Fibroblast of lung (primary cell): ENCODE measurements at places on chromosomes 12 and 14. TPM values are rescaled to one million over a fixed set of nuclear protein-coding genes. Genes with fewer than 3 reads are reported as not detected.

Gene CLEC4E
- not detected in 2 replicates for total RNA-seq

Gene RHEBL1
- 0.33 and 0.51 TPM in 2 replicates for total RNA-seq

Gene JDP2
- total RNA-seq: 86.3 and 95.3 TPM in 2 replicates

Gene NPFF
- not detected in 2 replicates for total RNA-seq

Gene ANKRD33
- total RNA-seq: under 0.01 TPM in 1 of 2 replicates, not detected in the other

Gene BTBD6
- 39.5 and 49.9 TPM in 2 replicates for total RNA-seq

Gene WNT5B
- 40.3 and 105 TPM in 2 replicates for total RNA-seq

Gene SMIM41
- total RNA-seq: 2.0 and 2.1 TPM in 2 replicates

Gene AICDA
- not detected in 2 replicates for total RNA-seq

Gene SLC15A4
- 36.3 and 37.2 TPM in 2 replicates for total RNA-seq

Gene ACRBP
- under 0.01 and 0.33 TPM in 2 replicates for total RNA-seq

Gene TEAD4
- 6.3 and 7.4 TPM in 2 replicates for total RNA-seq

Gene KRT6B
- not detected in 2 replicates for total RNA-seq

Gene KIAA0586
- 13.1 and 17.8 TPM in 2 replicates for total RNA-seq

Gene SOCS4
- 16.2 and 19.2 TPM in 2 replicates for total RNA-seq

Gene RASAL1
- total RNA-seq: not detected in 2 replicates

Gene MFAP5
- total RNA-seq: 1.3 and 9.0 TPM in 2 replicates

Gene NOVA1
- total RNA-seq: 3.6 and 5.1 TPM in 2 replicates

Gene SBNO1
- total RNA-seq: 20.8 and 21.8 TPM in 2 replicates

Gene DBX2
- total RNA-seq: not detected in 2 replicates

Gene TAS2R7
- total RNA-seq: not detected in 2 replicates

Gene C12orf60
- total RNA-seq: 1.0 and 1.5 TPM in 2 replicates

Gene ACSM4
- total RNA-seq: not detected in 2 replicates

Gene RNU6-7
- total RNA-seq: not detected in 2 replicates

Gene SOAT2
- under 0.01 TPM in 1 of 2 replicates, not detected in the other for total RNA-seq

Gene MMP14
- total RNA-seq: 346 and 375 TPM in 2 replicates

Gene GZMH
- total RNA-seq: not detected in 2 replicates

Gene DRAM1
- total RNA-seq: 114 and 155 TPM in 2 replicates

Gene ABCD2
- total RNA-seq: under 0.01 and 0.33 TPM in 2 replicates

Gene P2RX2
- not detected in 2 replicates for total RNA-seq

Gene MGAT4C
- total RNA-seq: under 0.01 TPM in 1 of 2 replicates, not detected in the other

Gene LTBP2
- total RNA-seq: 243 and 514 TPM in 2 replicates

Gene USP44
- total RNA-seq: 27.2 and 27.4 TPM in 2 replicates

Gene KLRG1
- 1.0 and 1.8 TPM in 2 replicates for total RNA-seq
